Fibroblast of skin of left quadriceps (primary cell): ENCODE measurements at places on chromosomes 6 and 20.

GRCh38 chr20:34998331-34998950 lies 42.8 kb downstream of the MYH7B start:
- DNase-seq = no peak

DNA sequence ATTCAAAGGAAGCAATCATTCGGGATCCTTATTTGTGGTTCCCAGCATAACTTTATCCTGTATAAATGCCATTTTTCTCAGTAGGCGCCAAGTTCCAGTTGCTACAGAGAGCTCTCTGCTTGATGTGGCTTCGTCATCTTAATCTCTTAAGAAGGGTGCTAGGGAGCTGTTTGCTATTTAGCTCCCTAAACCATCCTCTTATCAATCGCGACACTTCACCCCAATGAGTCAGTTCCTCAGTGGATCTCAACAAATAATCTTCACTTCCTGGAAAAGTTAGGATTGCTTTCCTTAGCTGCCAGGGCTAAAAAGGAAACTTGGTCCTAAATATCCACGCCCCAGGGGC lies 1.3 kb upstream of the NKAIN2 start:
- DNase-seq = no peak

- DNase-seq = no peak
These were observed 64.4 kb downstream of the UBE2V1 start for GRCh38 chr20:50048420-50049166.

DNA sequence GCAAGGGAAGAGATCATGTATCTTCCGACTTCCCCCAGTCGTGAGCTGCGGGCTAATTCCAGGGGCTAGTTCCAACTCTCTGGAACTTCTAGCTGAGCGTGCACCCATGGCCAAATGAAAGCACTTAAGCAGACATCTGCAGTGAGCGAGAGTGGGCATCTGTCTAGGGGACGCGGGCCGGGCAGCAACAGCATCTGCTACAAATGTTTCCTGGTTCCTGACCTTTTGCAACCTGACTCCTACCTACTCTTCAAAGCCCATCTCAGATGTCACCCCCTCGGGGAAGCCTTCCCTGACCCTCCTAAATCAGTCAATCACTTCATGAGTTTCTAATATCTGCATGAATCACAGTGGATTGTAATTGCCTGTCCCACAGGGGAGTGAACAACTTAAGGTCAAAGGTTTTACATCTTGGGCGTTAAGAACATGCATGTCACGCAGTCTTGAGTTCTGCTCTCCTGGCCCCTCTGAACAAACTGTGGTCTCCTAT lies 141.9 kb downstream of the CEBPB start:
- no peak for DNase-seq

GRCh38 chr20:37333848-37334318 lies 12.1 kb upstream of the SRC start:
- DNase-seq = no peak

DNA sequence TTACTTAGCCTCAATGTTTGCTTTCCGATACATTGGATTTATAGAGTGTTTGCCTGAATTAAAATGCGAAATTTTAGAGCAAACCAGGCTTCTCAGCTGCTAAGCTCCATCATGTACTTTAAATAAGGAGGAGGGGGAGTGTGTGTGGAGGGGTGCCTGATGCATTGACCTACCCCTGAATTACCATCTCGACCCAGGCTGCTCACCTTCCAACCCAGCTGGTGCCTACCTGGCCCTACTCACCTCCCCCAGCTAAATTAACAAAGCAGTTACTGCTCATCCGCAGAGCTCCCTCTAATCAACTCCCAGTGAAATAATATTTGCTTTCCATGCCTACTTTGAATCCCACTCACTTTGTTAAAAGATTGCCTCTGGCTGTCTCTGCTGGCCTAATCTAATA lies 544.5 kb downstream of the MAFB start:
- DNase-seq = no peak

DNA sequence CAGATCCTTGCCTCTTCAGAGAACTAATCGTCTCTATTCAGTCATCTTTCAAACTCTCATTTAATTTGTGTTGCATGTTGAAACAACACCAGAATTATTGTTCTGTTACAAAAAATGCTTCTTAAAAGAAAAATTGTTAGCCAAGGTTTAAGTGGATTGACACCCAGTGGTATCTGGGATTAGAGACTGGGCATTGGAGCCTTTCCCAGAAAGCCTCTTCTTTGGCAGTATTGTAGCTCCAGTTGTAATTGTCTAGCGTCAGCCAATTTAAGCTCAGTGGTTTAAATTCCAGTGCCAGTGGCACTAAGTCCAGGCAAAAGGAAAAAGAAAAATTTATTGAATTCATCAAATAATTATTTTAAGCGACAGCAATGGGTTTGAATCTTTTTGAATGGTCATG lies 801 bp downstream of the CCDC28A start:
- no peak for DNase-seq

DNA sequence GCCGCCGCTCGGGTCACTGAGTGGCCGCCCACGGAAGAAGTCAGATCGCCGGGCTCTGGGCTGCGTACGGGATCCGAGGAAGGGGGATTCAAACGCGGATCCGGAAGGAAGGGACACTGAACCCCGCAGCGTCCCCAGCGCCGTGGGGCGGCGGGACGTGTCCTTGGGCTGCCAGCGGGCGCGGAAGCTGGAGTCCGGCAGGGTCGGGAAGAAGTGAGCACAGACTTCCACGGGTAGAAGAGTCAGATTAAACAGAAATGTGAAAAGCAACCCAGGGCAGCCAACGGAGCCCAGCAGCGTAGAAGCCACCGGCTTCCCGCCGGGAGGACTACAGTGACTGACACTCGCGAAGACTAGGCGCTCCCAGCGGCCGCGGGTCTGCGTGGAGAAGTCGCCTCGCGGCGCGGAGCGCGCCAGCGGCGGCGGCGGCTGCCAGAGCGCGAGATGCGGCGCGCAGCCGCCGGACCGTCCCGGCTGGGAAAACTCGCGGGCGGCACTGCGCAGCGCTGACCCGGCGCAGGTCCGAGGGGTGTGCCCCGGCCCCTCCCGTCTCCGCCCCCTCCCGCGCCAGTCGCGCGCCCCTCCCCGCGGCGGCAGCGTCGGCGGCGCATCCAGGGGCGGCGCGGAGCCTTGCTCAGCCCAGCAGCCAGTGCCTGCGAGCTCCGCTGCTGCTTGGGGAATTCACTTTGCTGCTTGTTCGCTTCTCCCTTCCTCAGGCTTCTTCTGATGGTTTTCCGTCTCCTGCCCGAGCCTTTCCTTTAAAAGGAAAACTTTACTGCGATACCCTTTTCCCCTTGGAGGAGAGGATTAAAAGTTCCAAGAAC lies at the start of gene SAMD5:
TSS of gene SAMD5 (plus strand) at position 649 of the 824 bp plus-strand sequence. CDS start 239 bp downstream, outside the sequence.
- no peak for DNase-seq

DNA sequence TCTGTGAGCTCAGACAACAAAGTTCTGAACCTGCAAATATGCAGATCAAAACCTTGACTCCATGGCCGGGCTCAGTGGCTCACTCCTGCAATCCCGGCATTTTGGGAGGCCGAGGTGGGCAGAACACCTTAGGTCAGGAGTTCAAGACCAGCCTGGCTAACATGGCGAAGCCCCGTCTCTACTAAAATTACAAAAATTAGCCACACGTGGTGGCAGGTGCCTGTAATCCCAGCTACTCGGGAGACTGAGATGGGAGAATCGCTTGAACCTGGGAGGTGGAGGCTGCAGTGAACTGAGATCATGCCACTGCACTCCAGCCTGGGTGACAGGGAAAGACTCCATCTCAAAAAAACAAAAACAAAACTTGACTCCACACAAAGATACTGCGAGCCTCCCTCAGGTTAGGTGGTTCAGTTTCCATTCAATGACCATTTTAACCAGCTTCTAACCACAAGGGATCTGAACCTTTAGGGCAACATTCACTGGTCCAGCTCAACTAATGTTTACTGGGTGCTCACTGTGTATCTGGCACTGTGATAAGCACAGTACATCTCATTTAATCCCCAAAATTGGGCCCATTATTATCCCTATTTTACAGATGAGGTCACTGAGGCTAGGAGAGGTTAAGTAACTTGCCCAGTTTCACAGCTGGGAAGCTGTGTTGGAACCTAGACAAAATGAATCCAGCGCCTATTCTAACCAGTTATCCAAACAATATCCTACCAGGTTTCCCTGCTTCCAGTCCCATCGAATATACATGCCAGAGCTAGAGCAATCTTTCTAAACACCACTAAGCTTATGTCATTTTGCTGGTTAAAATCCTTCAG lies 1.8 kb downstream of the SNRPB start:
- no peak for DNase-seq

DNA sequence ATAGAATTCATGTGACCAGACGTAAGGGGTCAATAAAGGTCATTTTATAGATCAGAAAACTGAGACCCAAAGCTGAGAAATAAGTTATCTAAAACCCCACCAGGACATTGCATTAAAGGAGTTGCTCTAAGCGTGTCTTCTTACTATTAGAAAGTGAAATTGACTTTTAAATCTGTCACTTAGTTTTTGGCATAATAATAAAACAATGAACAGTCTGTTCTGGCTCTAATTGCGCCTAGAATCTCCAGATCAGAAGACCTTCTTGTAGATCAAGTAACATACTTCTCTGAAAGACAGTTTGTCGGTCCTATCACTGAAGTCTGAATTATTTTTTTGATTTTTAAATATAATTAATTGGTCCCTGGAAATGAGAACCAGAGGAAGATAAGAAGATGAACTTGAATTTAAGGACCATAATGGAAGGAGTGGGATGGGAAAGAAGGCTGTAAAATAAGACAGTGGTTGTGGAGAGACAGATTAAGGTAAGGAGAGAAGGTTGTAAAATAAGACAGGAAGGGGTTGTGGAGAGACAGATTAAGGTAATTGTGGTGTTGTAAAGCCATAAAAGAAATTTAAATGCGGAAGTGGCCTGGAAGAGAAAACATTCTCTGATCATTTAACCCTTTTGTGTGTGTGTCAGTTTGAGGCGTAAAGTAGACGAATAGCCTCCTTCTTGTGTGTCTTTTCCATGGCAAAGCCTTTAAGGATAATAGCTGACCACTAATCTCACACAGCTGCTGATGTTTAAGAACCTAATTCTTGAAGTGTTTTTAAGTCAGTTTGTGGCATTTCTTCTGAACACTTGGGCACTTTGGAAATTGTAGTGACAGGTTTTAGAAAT lies 20.1 kb downstream of the TOP1 start:
- no peak for DNase-seq

- no peak for DNase-seq
These were observed 5.2 kb downstream of the PRSS35 start for GRCh38 chr6:83517500-83517899.

DNA sequence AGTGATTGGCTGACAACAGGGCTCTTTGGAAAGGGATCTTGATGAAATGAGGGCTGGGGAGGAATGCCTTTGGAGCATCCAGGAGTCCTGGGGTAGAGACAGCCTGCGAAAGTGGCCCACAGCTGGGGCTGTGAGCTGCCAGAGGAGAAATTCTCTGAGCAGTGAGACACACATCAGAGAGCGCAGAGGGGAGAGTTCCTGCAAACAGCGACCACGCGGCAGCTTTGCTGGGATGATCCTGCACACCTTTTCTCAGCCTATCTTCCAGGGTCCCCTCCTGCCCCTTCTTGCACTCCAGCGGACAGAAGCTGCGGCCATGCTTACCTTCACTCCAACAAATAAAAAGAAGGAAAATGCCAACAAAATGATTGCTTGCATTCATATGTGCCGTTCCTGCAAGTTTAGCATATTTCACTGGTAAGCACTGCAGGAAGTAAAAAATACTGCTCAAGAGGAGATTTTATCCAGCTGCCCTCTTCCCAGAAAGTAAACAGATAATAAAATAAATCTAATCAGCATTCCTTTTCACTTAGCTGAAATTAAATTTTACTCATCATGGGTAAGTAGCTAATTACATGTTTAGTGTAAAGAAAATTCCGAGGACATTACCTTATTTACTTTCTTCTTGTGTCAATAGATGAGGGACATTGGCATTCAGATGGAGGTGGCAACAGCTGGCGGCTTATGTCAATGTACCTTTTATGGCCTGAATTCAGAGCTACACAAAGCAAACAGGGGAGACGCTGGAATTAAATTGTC lies 339.9 kb upstream of the ARID1B start:
- DNase-seq = no peak

- DNase-seq = no peak
These were observed 20.6 kb downstream of the BRPF3 start for GRCh38 chr6:36217188-36217587.

DNA sequence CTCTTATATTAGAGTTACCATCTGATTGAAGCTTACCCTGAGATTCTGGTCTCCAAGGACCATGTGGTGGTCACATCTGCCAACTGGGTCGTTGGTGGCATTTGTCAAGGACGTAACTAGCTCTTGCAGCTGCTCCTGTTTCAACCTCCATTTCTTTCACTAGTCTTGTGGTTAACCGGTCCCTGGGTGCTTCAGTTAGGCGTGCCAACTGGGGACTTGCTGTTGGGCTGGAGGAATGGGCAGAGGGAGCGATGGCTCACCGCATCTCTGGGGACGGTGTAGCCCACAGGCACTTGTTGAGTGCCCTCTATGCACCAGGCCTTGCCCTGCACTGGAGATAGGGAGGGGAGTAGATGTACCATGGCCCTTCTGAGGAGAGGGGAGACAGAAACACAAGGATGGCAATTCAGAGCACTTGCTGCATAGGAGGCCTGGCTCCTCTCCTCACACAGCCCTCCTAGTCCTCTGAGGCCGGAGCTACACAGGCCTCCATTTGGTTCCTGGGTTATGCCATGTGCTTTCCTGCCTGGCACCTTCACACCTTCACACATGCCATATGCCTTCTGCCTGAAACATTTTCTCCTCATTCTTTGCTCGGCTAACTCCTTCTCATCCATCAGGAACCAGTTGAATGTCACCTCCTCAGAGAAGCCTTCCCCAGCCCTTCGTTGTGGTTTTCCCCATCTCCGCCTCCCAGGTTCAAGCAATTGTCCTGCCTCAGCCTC lies 20.0 kb upstream of the ASXL1 start:
- no peak for DNase-seq

DNA sequence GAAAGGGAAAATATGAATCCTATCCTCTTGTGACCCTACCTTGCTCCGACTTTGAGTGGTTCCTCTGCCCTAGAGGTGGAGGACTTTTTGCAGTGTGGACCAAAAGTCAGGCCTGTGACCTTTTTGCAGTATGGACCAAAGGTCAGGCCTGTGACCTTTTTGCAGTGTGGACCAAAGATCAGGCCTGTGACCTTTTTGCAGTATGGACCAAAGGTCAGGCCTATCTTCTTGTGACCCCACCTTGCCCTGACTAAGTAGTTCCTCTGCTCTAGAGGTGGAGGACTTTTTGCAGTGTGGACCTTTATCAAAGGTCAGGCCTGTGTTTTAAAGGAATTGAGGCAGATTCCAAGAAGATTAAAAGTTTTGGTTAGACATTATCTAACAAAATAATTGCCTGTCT lies 10.9 kb upstream of the ERVFRD-1 start:
- no peak for DNase-seq

- no peak for DNase-seq
These were observed 61.7 kb downstream of the CDH22 start for GRCh38 chr20:46246559-46246958.
